PC-9 (cell line): ENCODE measurements at places on chromosomes 11 and 22. TPM values are rescaled to one million over a fixed set of nuclear protein-coding genes. Genes with fewer than 3 reads are reported as not detected.

NRXN2 gene
- 0.10 TPM in 1 of 2 replicates, not detected in the other for total RNA-seq

- H3K27ac ChIP-seq = no peak overlapping the region
- DNase-seq = no peak
- H3K27me3 ChIP-seq = no peaks in the 10 kb centered on the region
These were observed 198.3 kb upstream of the PGR start for GRCh38 chr11:101327908-101328307.

- H3K4me1 ChIP-seq = peaks cover 21% of the 10 kb centered on the region
- H3K4me3 ChIP-seq = no peak overlapping the region
- peaks cover 3% of the 10 kb centered on the region; the same call in 1 of the 2 replicates for H3K36me3 ChIP-seq
- H3K27ac ChIP-seq = no peak overlapping the region
- no peak for DNase-seq
These were observed 46.3 kb upstream of the ALKBH3 start for GRCh38 chr11:43834286-43834685.

DNA sequence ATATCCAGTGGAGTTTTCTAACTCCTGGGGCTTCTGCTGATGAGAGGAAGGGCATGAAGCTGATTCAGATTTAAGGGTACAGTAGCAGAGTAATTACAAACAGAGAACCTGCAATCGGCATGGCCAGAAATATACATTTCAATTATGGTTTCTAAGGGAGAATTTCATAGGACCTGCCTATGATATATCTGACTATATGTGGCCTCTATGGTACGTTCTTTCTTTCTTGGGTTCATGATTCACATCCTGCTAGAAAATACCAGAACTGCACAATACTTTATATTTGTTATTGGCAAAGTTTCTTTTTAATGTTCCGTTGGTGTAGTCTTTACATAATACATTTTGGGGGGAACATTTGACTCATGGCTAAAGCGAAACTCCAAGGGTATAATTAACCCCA, 63.1 kb upstream of the TTC12 start:
- no peaks in the 10 kb centered on the region for H3K36me3 ChIP-seq
- no peaks in the 10 kb centered on the region; the same call in 1 of the 2 replicates for H3K27me3 ChIP-seq
- no peak overlapping the region for H3K4me3 ChIP-seq

DNA sequence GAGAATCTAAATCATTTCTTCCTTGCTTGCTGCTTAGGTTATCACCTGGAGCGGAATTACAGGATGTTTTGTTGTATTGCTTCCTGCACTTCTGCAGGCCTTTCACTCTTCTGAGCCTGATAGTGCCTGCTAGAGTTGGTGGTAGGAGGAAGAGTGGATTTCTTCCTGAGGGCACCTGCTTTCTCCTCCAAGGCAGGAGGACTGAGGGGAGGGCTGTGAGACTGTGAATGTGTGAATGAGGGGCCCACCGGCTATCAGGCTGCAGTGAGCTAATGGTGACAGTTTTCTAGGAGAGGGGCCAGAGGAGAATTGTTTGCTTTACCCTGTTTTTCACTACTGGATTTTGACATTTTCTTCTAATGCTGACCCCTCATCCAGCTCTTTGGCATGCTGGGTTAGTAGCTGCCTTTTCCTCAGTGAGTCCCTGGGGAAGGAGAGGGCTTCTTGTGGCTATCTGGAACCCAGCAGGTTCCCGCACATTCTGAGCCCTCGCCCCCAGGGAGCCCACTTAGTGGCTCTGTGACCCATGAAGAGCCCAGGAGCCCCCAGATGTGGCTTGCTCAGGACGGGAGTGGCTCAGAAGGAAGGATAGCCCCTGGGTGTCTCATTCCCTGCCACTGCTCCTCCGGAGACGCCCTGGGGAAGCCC, 39.1 kb downstream of the DIXDC1 start:
- H3K4me1 ChIP-seq = no peaks in the 10 kb centered on the region
- no peak overlapping the region for H3K27ac ChIP-seq
- H3K36me3 ChIP-seq = no peaks in the 10 kb centered on the region
